ENCODE measurements at places on chromosomes 7 and 10.
A peak's percentile ranks its signal among the peaks of the same experiment; 100 is the strongest.

- DNase-seq: no peak
Observed at GRCh38 chr10:114683593-114683992, 25.5 kb upstream of the ABLIM1 start.

DNA sequence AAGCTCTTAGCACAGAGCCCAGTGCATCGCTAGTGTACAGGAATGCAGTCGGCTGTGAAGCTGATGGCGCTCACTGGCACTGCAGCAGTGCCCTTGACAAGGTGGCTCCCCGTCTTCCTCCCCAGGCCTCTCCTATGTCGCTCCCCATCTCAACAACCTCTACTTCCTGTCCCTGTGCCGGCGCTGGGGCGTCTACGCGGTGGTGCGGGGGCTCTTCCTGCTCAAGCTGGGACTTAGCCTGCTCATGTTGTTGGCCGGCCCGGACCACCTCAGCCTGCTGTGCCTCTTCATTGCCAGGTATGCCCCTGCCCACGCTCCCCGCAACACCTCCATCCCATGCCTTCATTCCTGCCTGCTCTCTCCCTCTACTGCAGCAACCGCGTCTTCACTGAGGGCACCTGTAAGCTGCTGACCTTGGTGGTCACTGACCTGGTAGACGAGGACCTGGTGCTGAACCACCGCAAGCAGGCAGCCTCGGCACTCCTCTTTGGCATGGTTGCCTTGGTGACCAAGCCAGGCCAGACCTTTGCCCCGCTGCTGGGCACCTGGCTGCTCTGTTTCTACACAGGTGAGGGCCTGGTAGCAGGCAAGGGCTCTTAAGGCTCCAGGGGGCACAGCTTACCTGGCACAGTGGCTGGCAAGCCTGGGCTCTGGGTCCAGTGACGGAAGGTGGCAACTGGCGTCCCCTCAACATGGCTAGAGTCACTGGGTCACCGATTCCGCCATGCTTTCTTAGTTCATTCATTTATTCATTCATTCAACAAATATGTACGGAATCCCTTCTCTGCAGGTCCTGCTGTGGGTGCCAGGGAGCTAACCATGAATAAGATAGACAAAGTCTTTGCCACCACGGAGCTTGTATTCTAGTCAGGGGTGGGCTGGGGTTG, 22.3 kb upstream of the C10orf95 start:
- DNase-seq: no peak

DNA sequence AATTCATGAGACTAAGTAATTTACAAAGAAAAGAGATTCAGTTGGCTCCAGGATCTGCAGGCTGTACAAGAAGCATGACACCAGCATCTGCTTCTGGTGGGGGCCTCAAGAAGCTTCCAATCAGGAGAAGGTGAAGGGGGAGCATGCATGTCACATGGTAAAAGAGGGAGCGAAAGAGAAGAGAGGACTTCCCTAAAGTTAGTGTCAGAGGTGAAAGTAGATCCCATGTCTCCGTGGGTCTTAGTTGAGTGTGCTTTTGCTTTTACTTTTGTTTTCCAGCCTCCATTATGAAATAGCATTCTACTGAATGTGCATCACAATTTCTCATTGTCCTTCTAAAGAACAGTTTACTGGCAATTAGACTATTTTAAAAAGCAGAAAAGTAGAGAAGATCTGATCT, 213.6 kb upstream of the FZD1 start:
- peak; percentile 23 for DNase-seq

- no peak for DNase-seq
Observed at GRCh38 chr7:39583539-39583938, 17.3 kb downstream of the YAE1 start.

DNA sequence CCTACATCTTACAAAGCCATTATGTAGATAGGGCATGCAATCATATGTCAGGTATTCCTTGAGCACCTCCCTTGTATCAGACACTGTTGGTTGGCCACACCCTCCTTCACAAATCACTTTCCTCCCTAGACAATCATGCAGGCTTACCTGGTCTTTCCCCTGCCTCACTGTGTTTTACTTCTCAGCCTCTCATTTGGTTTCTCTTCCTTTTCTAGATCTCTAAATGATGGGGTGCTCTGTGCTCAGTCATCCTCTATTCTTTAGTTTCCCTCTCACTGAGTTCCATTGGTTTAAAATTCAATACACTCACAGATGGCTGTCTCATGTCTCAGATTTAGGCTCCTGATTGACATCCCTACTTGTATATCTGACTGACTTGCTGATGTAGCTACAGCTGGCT, 31.4 kb downstream of the ANK3 start:
- peak; percentile 47 for DNase-seq

GRCh38 chr10:6928586-6928985, 348.5 kb upstream of the PRKCQ start:
- no peak for DNase-seq

- no peak for DNase-seq
Observed at GRCh38 chr7:111982804-111983203, 223.4 kb downstream of the DOCK4 start.

DNA sequence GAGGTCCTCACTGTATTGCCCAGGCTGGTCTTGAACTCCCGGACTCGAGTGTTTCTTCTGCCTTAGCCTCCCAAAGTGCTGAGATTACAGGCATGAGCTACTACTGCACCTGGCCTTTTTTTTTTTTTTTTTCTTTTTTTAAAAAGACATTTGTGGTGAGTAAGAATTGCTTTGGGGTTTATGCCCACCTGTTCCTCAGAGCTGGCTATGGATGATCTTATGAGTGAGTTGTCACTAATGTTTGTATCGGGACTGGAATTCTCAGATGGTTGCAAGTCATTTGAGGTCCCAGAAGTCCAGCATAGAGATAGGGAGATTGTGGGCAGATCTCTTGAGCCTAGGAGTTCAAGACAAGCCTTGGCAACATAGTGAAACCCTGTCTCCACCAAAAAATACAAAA, 35.2 kb downstream of the ZRANB1 start:
- no peak for DNase-seq

- DNase-seq: no peak
Observed at GRCh38 chr10:131710142-131710861, 190.5 kb upstream of the PPP2R2D start.

GRCh38 chr7:73668103-73668885, 663 bp downstream of the VPS37D start:
- no peak for DNase-seq

GRCh38 chr7:133401225-133401624, 148.3 kb downstream of the EXOC4 start:
- no peak for DNase-seq

DNA sequence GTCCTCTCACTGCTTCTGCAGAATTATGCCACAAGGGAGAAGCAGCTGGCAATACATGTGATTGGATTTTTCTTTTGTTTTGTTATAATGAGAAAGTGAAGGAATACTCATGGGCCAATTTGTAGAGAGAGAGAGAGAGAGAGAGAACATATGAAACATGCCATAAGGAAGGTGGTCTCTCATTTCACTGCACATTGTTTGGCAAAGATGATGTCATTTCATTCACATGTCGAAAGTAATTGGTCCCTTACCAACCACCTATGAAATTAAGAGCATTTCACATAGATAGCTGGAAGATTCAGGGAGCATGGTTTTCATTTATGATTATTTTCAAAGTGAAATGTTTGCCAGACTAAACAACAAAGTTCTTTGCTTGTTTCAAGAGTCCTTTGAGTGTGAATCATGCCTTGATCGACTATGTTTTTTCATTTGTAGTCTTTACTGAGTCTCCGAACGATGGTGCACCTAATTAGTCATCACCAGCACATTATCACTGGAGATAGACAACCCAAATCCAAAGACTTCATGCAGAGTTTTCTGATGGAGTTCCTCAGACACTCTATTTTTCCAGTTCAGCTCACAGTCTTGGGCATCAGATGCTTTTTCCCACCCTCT, 130.1 kb upstream of the ZEB1 start:
- no peak for DNase-seq

DNA sequence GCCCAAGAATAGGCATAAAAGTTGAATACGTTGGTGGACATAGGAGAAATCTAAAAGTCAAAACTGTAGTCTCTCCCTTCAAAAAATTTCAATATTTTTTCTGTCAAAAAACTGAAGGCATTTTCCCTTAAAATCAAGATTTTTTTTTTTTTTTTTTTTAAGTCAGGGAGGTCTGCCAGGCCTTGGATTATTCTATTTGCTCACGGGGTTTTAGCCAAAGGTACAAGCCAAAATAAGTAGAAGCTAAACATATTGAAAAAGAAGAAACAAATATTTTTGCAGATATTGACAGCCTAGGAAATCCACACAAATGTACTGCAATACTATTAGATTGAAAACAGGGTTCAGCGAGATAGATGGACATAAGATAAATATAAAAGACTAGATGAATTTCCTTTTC, 190.1 kb upstream of the PLXDC2 start:
- no peak for DNase-seq

GRCh38 chr10:89283025-89283935, 18.6 kb upstream of the IFIT2 start:
- DNase-seq: no peak

GRCh38 chr10:33241351-33241750, 93.1 kb downstream of the NRP1 start:
- no peak for DNase-seq

DNA sequence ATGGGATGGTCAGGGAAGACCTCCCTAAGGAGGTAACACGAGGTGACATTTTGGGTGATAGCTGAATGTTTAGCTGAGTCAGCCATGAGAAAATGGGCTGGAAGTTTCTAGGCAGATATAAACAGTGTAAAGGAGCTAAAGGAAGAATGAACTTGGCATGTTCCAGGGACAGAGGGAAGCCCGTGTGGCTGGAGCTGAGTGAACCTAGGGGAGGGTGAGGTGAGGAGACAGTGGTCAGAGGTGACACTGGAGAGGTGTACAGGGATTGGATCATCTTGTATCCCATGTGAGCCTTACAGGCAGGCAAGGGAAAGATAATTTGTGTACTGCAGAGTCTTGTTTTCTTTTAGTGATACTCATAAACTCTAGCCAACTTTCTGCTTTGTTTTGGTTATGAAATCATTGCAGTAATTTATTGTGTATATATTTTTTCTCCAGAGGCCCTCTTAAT, 1.8 kb downstream of the STARD3NL start:
- no peak for DNase-seq

GRCh38 chr10:126524526-126524925, 136.2 kb upstream of the ADAM12 start:
- DNase-seq: no peak

DNA sequence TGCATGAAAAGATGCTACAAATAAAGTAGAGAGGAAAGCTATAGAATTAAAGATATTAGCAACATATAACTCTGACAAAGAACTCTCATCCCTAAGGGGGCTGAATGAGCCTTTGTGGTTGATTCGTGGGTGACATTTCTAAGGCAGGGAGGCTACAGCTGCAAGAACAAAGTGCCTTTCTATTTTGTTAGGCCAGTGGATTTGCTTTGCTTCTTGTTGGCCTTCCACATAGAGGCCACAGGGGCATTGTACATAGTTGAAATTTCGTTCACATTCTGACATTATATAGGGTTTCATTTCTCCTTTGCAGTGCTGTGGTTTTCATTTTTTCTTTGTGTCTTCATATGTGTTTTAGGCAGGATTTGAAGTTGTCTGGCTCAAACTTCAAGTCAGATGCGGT, 819.2 kb upstream of the C7orf33 start:
- DNase-seq: no peak

DNA sequence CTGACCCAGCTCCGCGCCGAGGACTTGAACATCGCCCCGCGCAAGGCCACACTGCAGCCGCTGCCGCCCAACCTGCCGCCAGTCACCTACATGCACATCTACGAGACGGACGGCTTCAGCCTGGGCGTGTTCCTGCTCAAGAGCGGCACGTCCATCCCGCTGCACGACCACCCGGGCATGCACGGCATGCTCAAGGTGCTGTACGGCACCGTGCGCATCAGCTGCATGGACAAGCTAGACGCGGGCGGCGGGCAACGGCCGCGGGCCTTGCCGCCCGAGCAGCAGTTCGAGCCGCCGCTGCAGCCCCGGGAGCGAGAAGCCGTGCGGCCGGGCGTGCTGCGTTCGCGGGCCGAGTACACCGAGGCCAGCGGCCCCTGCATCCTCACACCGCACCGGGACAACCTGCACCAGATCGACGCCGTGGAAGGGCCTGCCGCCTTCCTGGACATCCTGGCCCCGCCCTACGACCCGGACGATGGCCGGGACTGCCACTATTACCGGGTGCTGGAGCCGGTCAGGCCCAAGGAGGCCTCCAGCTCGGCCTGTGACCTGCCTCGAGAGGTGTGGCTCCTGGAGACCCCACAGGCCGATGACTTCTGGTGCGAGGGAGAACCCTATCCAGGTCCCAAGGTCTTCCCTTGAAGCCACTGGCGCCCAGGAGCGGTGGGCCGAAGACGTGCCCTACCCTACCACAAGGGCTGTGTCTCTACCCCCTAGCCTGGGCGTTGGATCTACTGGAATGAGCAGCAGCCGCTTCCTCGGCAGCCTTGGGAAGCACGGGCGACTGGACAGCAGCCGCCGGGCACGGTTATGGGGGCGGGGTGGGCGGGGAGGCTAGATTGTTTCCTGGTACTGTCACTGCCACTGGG, 945 bp downstream of the ADO start:
- peak; percentile 26 for DNase-seq

DNA sequence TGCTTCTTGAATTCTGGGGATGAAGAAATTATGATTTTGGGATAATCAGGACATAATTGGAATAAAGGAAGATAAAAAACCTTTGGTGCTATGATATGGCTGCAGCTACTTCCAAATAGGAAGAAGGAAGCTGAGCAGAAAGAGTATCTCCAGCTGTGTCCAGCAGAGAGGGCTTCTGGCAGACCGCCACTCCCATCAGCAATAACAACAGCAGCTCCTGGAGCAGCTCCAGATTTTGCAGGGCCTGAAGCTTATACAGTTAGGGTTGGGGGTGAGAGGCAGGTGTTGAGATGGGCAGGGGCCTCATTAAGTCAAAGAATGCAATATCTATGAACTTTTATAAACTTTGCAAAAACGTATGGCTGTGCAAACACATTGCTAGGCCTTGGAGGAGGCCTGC, 62.3 kb downstream of the C10orf120 start:
- DNase-seq: no peak

GRCh38 chr10:37479469-37479868, 354.1 kb downstream of the ANKRD30A start:
- no peak for DNase-seq

DNA sequence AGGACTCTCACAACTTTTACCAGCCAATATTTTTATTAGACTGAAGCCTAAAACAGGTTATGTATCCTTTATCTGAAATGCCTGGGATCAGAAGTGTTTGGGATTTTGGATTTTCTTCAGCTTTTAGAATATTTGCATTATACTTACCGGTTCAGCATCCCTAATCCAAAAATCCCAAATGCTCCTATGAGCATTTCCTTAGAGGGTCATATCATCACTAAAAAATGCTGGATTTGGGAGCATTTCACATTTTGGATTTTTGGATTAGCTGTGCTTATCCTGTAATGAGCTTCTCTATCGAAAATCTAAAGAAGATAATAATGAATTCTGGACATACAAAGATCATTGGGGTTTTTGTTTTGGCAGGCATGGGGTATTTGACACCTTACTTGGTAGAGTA, 53.0 kb downstream of the RALA start:
- no peak for DNase-seq

- no peak for DNase-seq
Observed at GRCh38 chr10:71210542-71210871, 1.9 kb upstream of the UNC5B start.

- no peak for DNase-seq
Observed at GRCh38 chr10:82377608-82378007, 502.6 kb downstream of the NRG3 start.

Measured in GM10248 (cell line).